ENCODE measurements at places on chromosomes 7 and 10.

GRCh38 chr10:112002206-112002605, 181.4 kb downstream of the GPAM start:
- no peak for DNase-seq

- no peak for DNase-seq
Measured at GRCh38 chr7:73533742-73534141, 11.6 kb upstream of the BAZ1B start.

GRCh38 chr7:137036768-137037167, 168.3 kb downstream of the CHRM2 start:
- DNase-seq, result no peak

DNA sequence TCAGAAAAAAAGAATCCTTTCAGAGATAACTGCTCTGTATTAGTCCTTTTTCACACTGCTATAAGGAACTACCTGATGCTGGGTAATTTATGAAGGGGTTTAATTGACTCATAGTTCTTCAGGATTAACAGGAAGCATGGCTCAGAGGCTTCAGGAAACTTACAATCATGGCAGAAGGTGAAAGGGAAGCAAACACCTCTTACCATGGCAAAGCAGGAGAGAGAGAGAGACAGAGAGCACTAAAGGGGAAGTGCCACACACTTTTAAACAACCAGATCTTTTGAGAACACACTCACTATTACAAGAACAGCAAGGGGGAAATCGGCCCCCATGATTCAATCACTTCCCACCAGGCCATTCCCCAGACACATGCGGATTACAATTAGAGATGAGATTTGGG, 114.2 kb downstream of the TES start:
- DNase-seq, result no peak

- DNase-seq, result no peak
Measured at GRCh38 chr7:111132833-111133232, 41.9 kb downstream of the LRRN3 start.

GRCh38 chr7:42395607-42396006, 158.6 kb upstream of the GLI3 start:
- no peak for DNase-seq

DNA sequence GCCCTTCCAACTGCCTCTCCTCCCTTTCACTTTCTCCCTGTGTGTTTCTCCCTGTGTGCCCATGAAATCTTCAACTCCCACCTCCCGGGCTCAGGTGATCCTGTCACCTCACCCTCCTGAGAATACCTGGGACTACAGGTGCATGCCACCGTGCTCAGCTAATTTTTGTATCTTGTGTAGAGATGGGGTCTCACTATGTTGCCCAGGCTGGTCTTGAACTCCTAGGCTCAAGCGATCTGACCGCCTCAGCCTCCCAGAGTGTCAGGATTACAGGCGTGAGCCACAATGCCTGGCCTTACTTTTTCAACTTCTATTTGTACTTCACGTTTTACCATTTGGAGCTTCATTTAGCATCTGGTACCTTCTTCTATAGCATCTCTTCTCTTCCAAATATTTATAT, 24.9 kb downstream of the ST8SIA6 start:
- DNase-seq, result no peak

- DNase-seq, result no peak
Measured at GRCh38 chr10:15188603-15189002, 20.1 kb upstream of the NMT2 start.

DNA sequence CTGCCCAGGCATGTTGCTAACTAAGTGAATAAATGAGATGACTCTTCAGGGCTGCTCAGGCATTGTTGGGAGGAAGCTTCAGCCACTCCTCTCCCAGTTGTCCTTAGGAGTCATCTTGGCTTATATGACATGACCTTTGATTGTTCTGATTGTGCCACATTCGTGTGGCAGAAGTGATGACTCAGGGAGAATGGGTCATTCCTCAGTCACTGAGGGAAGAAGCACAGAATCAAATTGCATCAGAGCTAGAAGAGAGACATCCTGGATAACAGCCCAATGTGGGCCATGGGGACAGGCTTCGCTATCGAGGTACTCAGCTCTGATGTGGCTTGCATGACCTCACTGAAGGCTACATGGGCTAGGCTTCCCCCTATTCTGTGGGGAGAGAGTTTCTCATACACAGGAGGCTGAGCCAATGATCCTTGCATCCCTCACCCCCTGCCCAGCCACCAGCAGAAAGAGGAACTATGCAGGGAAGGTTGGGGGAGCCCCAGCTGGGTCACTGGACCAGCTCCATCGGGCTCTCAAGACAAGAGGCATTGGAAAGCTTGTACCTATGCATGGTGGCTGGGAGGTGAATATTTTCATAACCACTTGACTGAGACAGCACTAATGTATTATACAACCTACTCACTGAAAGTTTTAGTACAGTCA, 6.0 kb upstream of the HMX3 start:
- DNase-seq, result no peak

DNA sequence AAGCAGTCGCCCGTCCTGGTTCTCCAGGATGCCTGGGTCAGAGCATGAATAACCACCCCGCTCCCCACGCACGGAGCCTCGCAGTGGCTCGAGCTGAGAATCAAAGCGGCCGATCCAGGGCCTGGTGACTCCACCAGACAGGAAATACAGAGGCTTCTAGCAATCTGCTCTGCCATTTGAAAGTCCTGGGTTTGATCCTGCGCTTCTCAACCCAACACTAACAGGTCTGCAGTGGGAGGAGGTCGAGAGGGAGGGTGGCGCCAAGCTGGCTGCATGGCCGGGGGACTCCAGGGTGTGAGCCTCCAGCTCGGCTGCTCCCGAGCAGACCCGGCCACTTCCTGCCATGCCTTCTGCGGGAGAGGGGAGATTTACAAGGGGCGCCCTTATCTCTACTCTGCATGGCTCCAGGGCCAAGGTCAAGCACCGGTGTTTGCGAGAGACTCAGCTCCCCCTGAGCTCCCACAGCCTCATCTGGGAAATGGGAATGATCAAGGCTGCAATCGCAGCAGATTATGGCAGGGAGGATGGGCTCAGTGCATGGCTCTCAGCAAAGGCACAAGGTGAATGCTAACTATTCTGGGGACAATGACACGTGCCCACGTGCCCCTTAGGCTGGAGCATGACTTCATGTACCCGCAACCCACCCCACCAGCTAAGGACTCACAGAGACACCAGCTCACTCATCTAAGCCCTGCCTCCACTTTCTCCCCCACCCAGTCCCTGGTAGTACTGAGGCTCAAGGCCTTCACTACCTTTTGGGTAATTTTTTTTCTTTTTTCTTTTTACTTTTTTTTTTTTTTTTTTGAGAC, 73.9 kb upstream of the TNRC18 start:
- DNase-seq, result no peak

- no peak for DNase-seq
Measured at GRCh38 chr7:48245751-48246472, 74.7 kb downstream of the ABCA13 start.

DNA sequence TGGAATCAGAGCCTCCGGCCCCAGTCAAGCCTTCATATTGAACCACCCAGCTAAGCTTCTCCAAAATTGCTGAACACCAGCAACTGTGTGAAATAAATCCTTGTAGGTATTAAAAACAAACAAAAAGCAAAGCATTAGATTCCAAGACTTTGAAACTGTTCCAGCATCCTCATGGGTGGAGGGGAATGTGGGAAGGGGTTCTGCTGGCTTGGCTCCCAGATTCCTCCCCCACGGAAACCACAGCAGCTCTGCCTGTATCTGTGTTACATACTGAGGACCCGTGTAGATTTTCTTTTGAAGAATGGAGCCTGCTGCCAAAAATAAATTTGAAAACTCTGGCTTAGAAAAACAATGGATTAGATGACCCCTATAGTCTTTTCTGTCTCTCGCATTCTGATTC, 20.0 kb downstream of the AKR1B1 start:
- no peak for DNase-seq

DNA sequence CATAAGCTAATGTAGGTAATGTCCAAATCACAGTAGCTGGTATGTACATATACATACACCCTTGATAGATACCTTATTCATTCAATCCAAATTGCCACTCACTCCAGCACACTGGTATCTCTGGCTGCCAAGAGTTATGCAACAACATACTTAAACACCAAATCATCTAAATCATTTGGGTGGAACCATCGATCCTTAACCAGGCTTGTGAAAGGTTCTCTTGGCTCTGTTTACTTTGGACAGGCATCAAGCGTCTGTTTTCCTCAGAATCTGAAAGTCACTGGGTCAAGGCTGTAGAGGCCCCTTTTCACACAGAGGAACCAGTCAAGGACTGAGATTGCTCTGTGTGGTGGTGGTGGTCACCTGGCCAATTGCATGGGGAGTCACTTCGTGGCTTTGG, 24.6 kb downstream of the JAZF1 start:
- DNase-seq, result no peak

GRCh38 chr7:19294619-19295018, 149.4 kb upstream of the FERD3L start:
- no peak for DNase-seq

GRCh38 chr7:128739990-128740682, 977 bp downstream of the CALU start:
- no peak for DNase-seq

DNA sequence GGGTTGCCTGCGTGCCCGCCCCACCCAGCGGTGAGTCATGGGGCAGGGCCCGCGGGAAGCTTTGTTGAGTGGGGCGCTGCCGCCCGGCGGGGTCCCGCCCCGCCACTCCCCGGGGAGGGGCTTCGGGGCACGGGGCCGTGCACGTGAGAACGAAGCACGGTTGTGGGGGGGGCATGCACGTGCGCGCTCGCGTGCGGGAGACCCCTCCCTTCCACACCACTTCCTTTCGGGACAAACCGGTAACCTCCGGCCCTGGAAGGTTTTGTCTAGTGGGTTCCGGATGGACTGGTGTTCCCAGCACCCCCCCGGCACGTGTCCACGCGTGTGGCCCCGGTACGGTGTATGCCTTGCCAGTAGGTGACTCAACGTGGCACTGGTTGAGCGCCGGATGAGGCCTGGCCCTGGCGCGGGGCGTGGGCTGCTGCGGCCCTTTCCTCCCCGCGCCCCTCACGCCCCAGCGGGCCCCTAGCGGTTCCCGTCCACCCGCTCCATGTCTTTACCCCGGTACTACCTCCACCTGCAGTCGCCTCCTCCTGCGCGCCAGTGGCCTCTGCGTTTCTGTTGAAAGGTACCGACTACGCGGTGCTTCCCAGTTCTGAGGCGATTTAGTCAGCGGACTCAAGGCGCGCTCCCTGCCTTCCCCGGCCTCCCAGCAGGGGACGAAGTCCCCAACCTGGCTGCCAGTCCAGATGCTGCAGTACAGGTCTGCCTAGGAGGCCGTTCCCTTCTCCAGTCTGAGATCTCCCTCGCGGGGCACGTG, 3.1 kb downstream of the ADIRF start:
- no peak for DNase-seq

- DNase-seq, result no peak
Measured at GRCh38 chr7:131400681-131401176, 73.1 kb downstream of the MKLN1 start.

DNA sequence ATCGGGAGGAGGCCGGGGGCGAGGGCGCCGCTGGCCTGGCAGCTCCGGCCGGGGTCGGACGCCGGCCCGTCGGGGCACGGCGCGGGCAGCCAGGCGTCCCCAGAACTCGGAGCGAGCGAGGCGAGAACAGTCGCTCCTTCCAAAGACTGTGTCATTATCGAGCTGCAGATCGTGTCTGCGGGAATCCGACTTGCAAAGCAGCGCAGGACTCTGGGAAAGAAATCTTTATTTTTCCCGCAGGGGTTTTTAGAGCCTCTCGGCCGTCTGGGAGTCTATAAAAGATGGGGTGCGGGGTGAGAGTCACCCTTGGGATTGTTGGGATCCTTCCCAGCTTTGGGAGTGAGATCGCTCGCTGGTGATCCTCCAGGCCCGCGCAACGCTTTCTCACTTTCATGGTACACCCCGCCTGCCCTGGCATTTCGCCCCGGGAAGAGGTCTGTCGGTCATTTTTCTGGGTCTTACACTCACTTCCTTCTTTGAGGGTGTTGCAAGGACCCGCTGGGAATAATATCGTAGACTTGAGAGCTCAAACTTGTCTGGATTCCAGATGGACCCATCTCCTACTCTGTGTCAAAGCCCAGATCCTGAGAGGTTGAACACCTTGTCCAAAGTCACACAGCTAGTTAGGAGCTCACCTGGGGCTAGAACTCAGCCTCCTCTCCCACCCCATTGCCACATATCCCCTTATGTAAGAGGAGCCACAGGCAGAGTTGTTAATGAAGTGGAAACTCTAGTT, 1.0 kb downstream of the UBTD1 start:
- no peak for DNase-seq

GRCh38 chr7:83677180-83677866, 28.4 kb upstream of the SEMA3E start:
- no peak for DNase-seq

- DNase-seq, result no peak
Measured at GRCh38 chr7:137331378-137331777, 12.2 kb downstream of the PTN start.

GRCh38 chr7:152924826-152925411, 165.4 kb downstream of the ACTR3B start:
- DNase-seq, result no peak

DNA sequence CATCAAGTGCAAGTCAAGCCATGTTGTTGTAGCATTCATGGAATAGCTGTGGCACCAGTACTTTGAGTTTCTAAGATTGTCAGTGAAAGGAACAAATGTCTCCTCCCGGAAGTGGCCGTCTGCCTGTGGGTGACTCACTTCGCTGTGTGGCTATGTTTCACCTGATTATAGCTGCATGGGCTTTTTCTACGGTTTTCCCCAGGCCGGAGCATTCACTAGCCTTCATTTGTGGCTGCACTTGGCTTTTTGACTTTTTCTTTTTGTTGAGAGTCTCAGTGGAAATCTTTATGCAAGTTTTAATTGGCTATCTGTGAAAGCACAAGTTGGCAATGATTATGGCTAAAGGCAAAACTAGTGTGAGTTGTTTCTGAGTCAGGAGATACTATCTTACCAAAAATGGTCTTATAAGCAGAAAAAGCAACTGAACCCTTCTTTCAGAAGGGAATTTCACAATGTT, 35.0 kb downstream of the SRI start:
- no peak for DNase-seq

- DNase-seq, result peak; percentile 53
Measured at GRCh38 chr7:93043385-93043985, 74.3 kb downstream of the SAMD9 start.

GRCh38 chr7:113444261-113444660, 325.9 kb upstream of the SMIM30 start:
- DNase-seq, result no peak

Measured in neuronal stem cell (in vitro differentiated cells).